Urinary bladder (tissue), 4 donors: ENCODE measurements at places on chromosomes 3 and 15.

GRCh38 chr3:59873576-59874230 is 823.9 kb upstream of the CFAP20DC start:
- DNase-seq, result no peak

- no peak for DNase-seq
These were observed 436.5 kb downstream of the CNTN4 start for GRCh38 chr3:2535206-2535605.

DNA sequence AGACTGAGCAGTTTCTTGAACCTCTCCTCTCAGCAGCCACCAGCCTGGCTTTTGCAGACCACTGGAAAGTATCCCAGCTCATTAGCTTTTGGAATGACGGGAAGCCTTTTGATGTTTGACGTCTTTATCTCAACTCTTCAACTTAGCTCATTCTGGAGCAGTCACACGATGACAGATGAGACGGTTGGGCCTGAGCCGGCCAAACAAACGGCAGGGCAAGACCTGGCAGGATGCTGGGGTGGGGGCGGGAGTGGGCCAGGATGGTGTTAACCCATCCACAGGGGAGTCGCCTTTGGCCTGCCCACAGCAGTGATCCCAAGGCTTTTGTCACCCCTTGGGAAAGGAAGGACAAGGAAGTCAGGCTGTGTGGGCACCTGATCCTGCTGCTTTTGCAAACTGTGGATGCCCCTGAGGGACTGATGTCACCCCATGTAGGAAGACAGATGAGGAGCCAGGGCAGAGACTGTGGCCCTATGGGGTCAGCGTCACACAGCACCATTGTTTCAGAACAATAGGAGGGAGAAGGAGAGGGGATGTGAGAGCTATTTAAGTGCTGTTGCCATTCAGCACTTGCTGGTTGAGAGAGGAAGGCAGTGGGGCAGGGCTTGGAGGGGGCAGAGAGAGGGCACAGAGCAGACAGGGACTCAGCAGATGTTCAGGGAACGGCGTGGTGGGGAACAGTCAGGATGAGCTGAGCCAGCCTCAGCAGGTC is 121.9 kb upstream of the CTDSPL start:
- DNase-seq, result no peak

- no peak for DNase-seq
These were observed 10.5 kb downstream of the SEMA4B start for GRCh38 chr15:90211440-90212143.

DNA sequence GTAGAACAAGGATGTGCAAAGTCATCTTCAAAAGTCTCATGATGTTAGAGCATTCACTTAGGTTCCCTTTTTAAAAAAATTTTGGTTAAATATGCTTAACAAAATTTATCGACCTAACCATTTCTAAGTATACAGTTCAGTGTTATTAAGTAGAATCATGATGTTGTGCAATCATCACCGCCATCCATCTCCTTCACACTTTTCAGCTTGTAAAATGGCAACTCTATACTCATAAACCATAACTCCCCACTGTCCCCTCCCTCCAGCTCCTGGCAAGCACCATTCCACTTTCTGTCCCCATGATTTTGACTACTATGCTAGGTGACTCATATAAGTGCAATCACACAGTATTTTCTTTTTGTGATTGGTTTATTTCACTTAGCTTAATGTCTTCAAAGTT is 895.0 kb downstream of the TBL1XR1 start:
- DNase-seq, result no peak

DNA sequence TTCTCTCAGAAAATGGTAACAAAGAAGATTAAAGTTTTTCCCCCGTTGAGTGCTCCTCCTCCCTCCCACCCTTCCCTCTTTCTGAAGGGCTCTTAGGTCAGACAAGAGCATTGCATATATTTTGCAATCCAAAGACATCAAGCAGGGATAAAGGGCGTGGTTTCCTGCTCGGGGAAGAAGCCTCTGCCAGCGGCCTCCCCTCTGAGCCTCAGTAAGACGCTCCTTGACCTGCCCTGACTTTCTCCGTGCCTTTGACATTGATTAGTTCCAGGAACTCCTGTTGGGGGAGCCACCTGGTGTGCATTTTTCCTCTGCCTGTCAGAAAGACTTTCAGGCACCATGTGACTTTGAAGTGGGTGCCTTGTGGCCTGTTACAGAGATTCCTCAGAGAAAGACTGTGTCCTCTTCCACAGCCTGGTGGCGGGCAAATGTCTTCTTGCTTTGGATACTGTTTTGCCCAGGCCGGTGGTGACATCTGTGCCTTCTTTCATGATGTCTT is 87.2 kb upstream of the TBL1XR1 start:
- DNase-seq, result no peak

DNA sequence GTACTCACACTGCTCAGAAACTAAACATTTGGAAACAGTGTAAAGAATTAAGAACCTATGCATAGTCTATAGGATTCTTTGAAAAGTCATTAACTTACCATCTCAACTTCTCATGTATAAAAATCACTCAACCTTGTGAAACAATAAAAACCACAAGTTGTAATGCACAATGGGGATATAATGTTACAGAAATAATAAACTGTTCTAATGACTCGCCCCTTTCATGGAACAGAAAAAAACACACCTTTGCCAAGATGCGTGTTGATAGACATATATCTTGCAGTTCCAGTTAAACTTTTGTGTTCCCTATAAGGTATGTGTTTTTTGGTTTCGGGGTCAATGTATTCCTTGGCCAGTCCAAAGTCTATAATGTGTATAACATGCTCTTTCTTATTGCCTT is 50.8 kb upstream of the PPIB start:
- DNase-seq, result no peak

- DNase-seq, result no peak
These were observed 271.1 kb downstream of the FOXP1 start for GRCh38 chr3:71312461-71312860.

DNA sequence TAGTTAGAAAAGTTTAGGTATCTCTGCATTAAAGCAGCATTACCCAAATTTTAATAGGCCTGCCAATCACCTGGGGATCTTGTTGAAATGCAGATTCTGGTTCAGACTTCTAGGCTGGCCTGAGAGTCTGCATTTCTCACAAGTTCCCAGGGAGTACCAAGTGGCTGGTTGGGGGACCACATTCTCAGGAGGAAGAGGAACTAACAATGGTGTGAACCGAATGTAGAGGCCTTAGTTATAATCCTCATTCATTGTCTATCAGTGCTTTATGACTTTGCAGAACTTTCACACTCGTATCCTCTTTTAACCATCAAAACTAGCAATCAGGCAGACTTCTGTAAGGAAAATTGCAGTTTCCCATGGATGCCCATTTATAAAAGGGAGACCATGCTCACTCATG is 38.2 kb upstream of the UBE2E1 start:
- DNase-seq, result no peak

- no peak for DNase-seq
These were observed 1048.1 kb downstream of the ROBO2 start for GRCh38 chr3:78088006-78088405.

DNA sequence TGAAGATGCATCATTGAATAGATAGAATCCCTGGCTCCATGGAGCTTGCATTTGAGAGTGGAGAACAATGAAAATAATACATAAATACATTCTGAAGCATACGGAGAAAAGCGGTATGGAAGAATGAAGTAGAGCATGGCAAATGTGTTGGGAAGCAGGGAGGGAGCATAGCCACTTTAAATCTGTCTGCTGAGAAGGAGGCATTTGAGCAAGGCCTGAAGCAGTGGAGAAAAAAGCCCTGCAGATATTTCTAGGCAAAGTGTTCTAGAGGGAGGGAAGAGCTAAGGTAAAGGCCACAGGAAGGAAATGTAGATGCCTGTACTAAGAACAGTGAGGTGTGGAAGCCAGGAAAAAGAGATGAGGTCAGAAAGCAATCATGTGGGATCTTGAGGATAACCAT is 484.8 kb downstream of the CNTN3 start:
- no peak for DNase-seq
